ENCODE measurements at places on chromosomes 7 and 10.

DNA sequence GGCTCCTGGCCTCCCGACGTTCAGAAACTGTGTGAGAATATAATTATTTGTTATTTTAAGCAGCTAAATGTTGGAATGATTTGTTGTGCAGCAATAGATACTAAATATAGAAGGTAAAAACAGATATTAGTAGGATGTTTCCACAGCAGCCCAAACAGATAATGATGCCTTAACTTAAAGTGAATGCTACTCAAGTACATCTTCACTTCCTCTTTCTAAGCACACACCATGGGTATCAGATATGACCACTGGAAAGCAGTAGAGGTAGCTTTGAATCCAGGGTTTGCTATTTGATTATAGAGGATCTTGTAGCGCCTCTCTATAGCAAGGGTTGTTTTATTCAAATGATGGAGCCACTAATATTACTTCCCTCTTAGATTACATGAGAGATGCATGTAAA, 38.2 kb upstream of the BET1 start:
- DNase-seq, result no peak

DNA sequence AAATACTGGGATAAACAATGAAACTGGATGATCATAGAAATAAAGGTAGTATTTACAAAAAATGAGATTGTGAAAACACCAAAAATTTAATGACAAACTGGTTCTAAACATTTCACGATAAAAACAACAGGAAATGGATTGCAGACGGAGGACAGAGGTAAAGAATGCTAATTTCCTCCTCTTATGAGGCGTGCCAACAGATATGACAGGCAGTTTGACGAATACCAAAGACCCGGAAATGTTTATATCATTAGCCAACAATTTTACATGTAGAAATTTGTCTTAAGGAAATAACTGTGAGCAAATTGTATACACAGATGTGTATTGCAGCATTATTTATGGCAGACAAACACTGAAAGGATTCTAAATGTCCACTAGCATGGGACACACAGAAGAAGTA, 162.0 kb upstream of the MGMT start:
- DNase-seq, result no peak

- DNase-seq, result peak; percentile 59
Observed at GRCh38 chr10:78972160-78972946, 96.4 kb upstream of the ZMIZ1 start.

DNA sequence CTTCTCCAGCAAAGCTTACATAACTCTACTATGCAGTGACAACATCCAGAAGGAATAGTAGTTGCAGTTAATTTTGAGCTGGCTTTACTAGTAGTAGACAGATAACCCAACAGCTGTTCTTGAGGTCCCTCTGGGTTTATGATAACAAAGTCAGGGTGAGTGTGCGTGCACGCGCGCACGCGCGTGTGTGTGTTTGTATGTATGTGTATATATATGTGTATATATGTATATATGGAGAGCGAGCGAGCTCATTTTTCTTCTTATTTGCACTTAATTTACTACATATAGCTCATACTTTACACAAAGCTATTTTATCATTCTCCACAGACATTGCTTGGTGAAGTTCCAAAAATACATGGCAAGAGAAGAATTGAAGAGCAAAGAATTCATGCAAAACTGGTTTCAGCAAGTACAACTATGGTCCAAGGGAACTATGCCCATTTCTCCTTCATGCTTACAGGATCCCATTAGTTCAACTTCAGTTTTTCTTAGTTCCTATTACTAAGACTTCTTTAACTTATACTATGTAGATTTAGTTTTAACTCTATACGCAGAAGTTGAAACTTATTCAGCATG, 105.9 kb upstream of the TMEM168 start:
- no peak for DNase-seq

GRCh38 chr7:117435475-117436043, 8.3 kb upstream of the ASZ1 start:
- DNase-seq, result no peak
